ENCODE measurements at places on chromosomes 4 and X. TPM values are rescaled to one million over a fixed set of nuclear protein-coding genes. Genes with fewer than 3 reads are reported as not detected.

RENBP gene
- 5.1 TPM for polyA plus RNA-seq

TCEAL1 gene
- 47.0 TPM for polyA plus RNA-seq

SHOX gene
- 3.0 TPM for polyA plus RNA-seq

HSFX1 gene
- polyA plus RNA-seq: 2.1 TPM

LEF1 gene
- 5.5 TPM for polyA plus RNA-seq

TCEAL9 gene
- 115 TPM for polyA plus RNA-seq

TSC22D3 gene
- 43.1 TPM for polyA plus RNA-seq

MECP2 gene
- polyA plus RNA-seq: 25.1 TPM

POLN gene
- polyA plus RNA-seq: 3.1 TPM

CXorf49 gene
- not detected for polyA plus RNA-seq

GRCh38 chr4:30801876-30802275 is 81.7 kb downstream of the PCDH7 start:
- DNase-seq: no peak

- DNase-seq: no peak
These were observed 715.0 kb downstream of the GRID2 start for GRCh38 chr4:93018806-93019205.

- no peak for DNase-seq
These were observed 81.5 kb downstream of the QRFPR start for GRCh38 chr4:121299367-121299766.

DNA sequence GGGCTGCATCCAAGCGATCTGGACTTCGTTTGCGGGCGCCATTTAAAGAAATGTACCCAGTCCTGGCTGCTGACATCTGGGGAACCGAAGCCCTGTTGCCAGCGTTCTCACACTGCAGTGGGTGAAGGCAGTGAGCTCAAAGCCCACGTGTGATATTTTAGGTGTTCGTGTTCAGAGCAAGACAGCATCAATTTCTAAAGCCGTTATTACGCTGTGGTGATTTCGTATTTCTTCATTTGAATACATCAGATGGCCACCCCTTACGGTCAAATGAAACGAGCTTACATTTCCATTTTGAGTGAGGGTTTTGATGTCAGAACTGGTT is 376 bp upstream of the C4orf36 start:
- DNase-seq: no peak

DNA sequence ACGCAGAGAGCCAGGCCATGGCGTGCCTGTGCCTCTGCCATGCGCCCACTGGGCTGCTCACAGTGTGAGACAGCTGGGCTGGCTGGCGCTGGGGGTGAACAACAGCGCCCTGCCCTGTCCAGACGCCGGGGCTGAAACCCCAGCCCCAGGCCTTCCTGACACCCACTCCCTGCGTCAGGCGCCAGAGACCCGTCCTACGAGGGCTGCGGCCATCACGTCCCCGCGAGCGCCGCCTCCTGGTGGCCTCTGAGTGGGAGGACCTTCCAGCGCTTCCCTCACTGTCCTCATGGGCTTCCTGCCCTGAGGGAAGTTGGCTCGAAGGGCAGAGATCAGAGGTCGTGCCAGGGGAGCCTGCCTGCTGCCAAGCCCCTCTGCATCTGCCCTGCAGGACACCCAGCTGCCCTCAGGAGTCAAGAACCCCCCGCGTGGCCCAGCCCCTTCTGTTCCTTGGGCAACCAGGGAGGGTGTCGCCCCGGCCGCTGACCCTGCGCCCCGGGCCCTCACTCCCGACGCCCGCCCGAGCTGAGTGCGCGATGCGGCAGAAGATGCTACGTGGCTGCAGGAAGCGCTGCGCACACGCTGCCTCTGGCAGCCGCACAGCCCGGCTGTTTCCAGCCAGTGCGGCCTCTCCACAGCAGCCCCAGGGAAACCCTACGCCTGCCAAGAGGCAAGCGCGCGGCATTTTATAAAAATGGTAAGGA is 16.2 kb downstream of the NELFA start:
- DNase-seq: peak; percentile 75

GRCh38 chrX:154541896-154542722 is 4.5 kb downstream of the G6PD start:
- DNase-seq: no peak

DNA sequence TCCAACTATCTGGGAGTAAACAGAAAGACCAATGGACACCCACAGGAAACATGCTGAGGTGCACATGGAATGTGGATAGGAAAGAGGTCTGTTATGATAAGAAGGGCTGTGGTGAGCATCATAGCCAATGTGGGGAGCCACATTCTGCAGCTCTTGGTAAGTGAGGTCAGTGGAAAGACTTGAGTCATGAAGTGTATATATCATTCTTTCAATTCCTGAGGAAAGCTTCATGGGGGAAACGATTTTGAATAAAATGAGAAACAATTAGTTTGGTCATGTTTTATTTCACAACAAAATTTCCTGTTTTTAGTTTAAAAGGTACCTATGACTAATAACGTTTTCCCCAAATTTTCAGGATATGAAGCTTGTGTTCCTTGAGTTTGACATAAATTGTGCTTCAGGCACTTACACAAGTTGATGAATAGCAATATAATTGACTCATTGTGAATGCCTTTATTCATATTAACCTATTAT is 41.4 kb upstream of the RASSF6 start:
- no peak for DNase-seq

DNA sequence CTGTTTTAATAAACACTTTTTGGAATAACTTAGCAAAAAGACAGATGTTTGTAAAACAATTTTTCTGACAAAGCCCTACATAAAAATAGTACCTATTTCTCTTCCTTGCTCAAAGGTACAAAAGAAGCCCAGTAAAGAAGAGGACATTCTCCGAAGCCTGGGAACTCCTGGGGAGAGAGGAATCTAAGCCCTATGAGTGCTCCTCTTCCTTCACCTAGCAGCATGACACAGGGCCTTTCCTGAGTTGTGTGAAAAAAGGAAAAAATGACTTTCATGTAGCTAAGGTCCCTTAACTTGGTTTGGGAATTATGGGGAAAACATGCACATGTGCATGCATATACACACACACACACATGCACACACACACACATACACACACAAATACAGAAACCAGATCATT is 586.9 kb downstream of the TMA16 start:
- DNase-seq: no peak

- DNase-seq: no peak
These were observed 920.1 kb upstream of the TENM3 start for GRCh38 chr4:181323061-181323460.

- DNase-seq: no peak
These were observed 1212.8 kb upstream of the ADGRL3 start for GRCh38 chr4:59987289-59987688.

GRCh38 chr4:128579154-128579853 is 230.2 kb upstream of the JADE1 start:
- DNase-seq: no peak

DNA sequence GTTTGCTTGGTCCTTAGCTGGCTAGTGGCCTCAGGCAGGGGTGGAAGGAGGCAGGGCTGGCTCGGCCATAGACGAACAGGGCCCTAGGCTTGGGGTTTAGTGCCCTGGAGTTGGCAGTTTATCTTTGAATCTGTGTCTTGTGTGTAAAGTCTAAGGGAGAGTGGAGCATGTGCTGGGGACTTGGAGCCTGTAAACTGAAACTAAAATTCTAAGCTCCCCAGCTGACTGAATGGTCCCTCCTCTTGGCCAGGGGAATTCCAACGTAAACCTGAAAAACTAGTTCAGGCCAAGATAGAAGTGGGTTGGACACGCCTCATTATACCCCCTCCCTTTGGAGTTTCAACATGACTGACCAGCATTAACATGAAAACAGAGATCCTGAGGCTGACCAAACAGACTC is 46.1 kb upstream of the GPR78 start:
- DNase-seq: no peak

- no peak for DNase-seq
These were observed 39.5 kb upstream of the ZNF330 start for GRCh38 chr4:141180991-141181761.

DNA sequence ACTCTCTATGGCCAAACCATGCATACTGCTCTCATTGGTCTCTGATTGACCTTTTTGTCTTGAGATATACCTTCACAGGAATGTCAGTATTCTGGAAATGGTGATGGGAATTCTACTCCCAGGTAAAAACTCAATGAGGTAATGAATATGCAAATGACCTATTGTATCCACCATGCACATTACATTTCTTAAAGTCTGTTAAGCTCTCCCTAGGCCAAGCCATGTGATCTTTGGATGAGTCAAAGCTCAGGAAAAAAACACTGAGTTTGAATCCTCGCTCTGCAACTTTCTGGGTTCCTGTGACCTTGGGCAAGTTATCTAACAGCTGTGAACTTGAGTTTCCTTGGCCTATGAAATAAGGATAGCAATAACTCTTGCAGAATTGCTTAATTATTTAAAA is 175.4 kb downstream of the PPP1R2C start:
- DNase-seq: no peak

GRCh38 chrX:74835566-74835965 is 89.7 kb downstream of the NEXMIF start:
- no peak for DNase-seq

GRCh38 chrX:118630848-118631247 is 96.6 kb upstream of the IL13RA1 start:
- no peak for DNase-seq

- no peak for DNase-seq
These were observed 61.2 kb downstream of the STARD8 start for GRCh38 chrX:68708503-68709290.

DNA sequence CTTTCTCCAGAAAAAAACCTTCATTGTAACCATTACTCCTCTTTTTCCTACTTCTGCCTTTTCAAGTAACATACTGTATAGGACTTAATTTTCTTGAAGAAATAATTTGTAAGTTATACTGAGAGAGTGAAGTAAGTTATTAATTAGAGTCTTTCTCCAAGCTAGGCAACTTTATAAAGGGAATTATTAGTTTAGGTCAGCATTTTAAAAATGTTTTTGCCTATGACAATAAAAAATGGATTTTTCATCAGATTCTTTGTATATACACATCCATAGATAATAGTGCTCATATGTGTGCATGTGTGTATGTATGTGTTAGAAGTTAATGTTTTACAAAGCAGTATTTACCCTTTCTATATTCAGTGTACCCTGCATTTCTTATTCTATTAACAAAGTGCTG is 10.4 kb upstream of the NUDT6 start:
- DNase-seq: no peak
